ENCODE measurements at places on chromosomes 1 and 21. TPM values are rescaled to one million over a fixed set of nuclear protein-coding genes. Genes with fewer than 3 reads are reported as not detected.

The OR6K3 gene
- total RNA-seq = not detected

The SSU72 gene
- total RNA-seq = 161 TPM

The HMGN2 gene
- total RNA-seq = 179 TPM

The KCNA3 gene
- 1.9 TPM for total RNA-seq

The TMEM61 gene
- total RNA-seq = not detected

The POMGNT1 gene
- 63.7 TPM for total RNA-seq

The MATN1 gene
- not detected for total RNA-seq

The KRTAP20-3 gene
- not detected for total RNA-seq

The OR2L13 gene
- not detected for total RNA-seq

The ZNF648 gene
- total RNA-seq = 1.5 TPM

The EIF4G3 gene
- total RNA-seq = 44.7 TPM

The KIF14 gene
- not detected for total RNA-seq

The PKNOX1 gene
- 23.7 TPM for total RNA-seq

GRCh38 chr1:86409416-86410021 lies 13.4 kb upstream of the ODF2L start:
- DNase-seq = no peak

GRCh38 chr1:29849038-29849750 lies 612.9 kb downstream of the PTPRU start:
- no peak for DNase-seq

- no peak for DNase-seq
Measured at GRCh38 chr1:19967808-19968207, 11.6 kb downstream of the PLA2G2A start.

DNA sequence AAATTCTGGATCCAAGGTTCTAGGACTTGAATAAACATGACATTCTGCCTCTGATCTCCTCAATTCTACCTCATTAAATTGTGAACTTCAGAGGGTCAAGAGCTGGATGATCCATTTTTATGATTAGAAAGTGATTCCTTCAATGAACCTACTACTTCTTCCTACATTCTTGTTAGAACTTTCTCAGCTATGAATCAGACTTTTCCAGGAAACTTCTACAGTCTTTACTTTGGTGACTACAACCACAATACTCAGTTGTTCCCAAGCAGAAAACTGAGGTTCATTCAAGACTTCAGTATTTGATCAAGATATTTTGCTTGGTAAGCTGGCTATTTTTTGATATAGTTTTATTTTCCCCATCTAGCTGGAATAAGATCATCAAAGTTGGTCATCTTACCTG lies 51.4 kb downstream of the CDC7 start:
- DNase-seq = no peak

GRCh38 chr1:31505911-31506497 lies 70.3 kb upstream of the TINAGL1 start:
- DNase-seq = no peak

GRCh38 chr1:233313434-233314155 lies 13.9 kb upstream of the MAP3K21 start:
- DNase-seq = no peak

DNA sequence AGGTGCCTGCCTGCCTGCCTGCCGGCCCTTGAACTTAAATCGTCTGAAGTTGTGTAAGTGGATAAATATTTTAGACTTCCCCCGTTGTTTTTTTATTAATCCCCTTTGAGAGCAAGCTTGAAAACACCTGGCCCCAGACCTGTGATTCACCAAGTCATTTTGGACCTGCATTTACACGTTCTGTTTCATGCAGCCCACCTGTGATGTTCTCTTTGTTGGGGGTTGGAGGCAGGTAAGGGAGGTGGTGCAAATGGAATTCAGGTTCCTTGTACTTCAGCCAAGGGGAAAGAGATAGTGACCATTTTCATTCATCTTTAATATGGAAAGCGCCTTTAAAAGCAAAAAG lies 1.2 kb downstream of the SLC37A1 start:
- DNase-seq = no peak

DNA sequence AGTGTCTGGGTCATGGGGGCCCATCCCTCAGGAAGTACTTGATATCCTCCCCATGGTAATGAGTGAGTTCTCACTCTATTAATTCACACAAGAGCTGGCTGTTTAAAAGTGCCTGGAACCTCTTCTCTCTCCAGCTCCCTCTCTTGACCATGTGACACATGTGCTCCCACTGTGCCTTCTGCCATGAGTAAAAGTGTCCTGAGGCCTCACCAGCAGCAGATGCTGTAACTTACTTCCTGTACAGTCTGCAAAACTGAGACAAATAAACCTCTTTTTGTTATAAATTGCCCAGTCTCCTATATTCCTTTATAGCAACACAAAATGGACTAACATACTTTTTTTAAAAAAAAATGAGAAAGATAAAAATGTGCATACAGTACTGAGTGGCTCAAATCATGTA lies 24.0 kb downstream of the PUM1 start:
- no peak for DNase-seq

DNA sequence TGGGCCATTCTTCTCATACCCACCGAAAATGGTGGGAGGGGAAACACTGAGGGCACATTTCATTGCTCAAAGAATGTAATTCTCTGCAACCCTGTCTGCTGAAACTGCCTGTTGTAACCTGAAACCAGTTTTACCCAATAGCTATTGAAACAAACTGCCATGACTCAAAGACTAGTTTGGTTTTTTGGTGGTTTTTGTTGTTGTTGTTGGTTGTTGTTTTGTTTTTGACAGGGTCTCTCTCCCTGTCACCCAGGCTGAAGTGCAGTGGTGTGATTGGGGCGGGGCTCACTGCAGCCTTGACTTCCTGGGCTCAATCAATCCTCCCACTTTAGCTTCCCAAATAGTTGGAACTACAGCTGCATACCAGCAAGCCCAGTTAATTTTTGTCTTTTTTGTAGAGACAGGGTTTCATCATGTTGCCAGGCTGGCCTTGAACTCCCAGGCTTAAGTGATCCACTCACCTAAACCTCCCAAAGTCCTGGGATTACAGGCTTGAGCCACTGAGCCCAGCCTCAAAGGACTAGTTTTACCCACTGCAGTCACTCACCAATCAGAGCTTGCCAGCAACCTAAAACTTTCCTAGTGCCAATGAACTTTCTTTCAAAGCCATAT lies 2.1 kb upstream of the IPP start:
- DNase-seq = no peak

- DNase-seq = no peak
Measured at GRCh38 chr1:21865943-21866706, 54.1 kb downstream of the LDLRAD2 start.

DNA sequence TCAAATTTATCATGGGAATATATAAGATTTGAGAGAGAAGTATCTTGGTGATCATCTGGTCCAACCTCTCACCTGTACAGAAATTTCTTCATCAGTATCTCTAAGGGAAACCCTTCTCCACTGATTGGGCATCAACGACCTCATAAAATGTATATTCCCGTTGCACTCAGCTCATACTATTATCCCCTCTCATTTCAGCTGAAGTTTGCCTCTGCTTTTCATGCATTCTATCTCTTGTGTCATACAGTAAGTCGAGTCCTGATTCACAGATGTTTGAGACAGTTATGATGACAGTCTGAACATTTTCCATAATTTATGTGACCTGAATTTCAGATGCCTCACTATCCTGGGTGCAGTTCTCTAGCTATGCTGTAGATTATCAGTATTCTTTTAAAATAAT lies 21.0 kb downstream of the OR10R2 start:
- no peak for DNase-seq

- peak; percentile 18 for DNase-seq
Measured at GRCh38 chr1:228802386-228803220, 67.3 kb downstream of the RHOU start.

GRCh38 chr1:87897481-87897880 lies 568.8 kb downstream of the LMO4 start:
- no peak for DNase-seq

DNA sequence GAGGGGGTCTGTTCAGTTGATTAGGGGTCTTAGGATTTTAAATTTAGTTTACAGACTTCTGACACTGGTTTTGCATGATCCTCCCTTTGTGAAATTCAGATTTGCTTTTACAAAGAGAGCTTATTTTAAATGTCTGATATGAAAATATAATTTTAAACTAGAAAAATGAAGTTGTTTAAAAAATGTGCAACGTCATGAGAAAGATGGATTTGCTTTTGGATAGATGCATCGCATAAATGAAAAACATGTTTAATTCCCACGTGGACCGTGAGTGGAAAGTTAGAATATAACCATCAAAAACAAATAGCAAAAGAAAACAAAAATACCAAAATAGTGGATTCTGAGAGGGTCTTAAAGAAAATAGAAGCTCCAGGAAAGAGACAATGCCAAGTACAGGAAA lies 2.0 kb upstream of the OR2T3 start:
- DNase-seq = no peak

GRCh38 chr1:28317014-28317413 lies 11.8 kb upstream of the MED18 start:
- DNase-seq = no peak

GRCh38 chr1:29785554-29785953 lies 549.2 kb downstream of the PTPRU start:
- no peak for DNase-seq

DNA sequence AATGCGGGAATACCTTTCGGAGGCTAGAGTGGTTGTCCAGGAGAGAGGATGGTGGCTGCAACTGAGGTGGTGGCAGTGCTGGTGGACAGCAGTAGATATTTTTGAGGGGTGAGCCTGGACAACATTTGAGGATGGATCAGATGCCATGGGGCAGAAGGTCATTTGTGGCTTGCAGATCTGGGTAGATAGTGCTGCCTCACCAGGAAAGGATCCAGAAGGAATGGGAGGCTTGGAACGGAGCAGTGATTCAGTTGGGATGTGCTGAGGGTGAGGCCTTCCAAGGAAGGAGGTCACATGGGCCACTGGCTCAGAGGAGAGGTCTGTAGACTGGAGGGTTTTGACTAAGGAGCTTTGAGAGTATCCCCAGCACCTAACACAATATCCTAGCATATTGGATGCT lies 110.8 kb upstream of the KAZN start:
- no peak for DNase-seq

DNA sequence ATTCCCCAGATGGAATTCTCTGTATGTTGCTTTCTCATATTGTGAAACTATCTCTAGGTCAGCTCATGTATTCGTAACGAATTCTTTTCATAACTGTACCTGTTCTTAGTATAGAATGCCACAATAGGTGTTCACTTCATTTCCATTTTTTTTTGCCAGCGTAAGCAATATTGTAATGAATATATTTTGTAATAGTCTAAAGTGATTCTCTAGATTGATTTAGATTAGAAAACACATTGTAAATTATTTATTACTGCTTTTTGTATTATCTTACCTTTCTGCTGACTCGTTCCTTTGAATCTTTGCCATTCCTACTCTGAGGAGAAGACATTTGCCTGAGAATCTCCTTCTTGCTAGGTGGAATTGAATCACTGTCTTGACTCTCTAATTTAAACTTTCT lies 14.8 kb downstream of the PDC start:
- DNase-seq = no peak

DNA sequence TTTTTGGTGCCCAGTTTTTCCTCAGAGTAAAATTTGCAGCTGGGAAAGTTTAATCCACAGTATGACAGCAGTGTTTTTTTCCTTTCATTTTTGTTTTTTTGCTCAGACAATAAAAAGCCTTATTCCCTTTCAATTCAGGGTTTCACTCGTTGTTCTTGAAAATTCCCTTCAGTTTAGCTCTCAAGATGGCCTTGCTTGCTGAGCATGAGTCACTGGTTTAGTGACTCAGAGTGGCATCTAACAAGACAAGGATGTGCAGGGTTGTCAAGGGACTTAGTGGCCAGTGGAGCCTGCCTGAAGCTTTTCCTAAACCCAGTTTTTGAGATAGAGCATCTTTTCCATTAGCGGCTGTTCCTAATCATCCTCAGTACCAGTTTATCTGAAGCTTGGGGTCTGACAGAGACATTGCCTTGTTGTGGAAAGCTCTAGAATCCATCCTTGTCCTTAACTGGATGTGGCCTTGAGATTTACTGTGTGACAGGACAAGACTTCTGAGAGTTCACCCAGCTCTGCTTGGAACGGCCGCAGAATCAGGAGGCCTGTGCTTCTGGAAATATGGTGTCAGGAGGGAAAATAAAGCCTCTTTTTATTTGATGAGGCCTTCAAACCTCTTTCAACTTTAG lies 48.4 kb upstream of the DNAJC6 start:
- DNase-seq = no peak

DNA sequence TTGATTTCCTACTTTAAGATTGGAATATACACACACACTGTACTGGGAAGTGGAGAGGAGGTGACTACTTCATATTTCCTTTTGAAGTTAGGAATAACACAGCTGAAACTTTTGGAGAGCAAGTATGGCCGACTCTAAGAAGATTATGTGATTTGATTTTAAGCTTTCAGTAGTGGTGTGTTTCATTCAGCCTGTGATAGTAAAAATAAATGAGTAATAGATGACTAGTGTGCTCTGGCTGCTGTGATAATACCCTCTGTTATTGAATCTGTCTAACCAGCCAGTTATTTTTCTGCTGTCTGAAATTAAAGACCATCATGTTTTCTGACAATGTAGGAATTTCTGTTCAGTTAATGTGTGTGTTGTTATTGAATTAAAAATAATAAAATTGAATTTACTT lies 48.3 kb downstream of the CTTNBP2NL start:
- DNase-seq = no peak

GRCh38 chr1:22031214-22031962 lies 21.1 kb upstream of the CDC42 start:
- DNase-seq = no peak

DNA sequence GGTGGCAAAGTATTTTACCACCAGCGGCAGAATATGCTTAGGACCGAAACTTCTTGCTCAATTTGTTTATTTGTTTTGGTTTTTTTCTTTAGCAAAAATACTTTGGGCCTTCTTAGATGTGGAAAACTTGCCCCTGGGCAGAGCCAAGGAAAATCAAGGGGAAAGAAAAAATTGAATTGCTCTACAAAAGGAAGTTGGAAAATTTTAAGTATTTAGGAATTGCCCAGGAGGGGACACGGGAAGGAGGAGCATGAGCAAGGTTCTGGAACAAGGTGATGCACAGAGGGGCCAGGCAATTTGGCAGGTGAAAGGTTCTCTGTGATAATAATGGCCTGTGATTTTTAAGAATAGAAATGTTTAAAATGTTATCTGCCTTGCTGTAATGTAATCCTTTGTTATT lies 28.6 kb downstream of the SGIP1 start:
- no peak for DNase-seq

DNA sequence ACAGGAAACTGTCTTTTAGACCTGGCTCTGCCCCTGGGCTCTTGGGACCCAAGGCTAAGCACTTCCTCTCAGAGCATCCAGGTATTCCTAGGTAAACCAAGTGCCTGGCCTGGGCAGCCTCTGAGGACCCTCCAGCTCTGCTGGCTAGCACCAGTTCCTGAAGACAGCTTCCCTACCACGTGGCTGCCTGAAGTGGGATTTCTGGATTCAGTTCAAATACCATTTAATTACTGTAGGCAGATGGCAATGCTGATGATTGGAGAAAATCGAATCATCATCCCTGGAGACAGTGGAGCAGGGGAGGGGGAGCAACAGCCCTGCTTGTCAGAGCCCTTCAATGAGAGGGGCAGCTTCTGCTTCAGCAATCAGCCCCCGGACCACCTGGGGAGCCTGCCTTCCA lies 11.9 kb downstream of the KIF21B start:
- DNase-seq = no peak

- DNase-seq = no peak
Measured at GRCh38 chr1:78840453-78841271, 165.9 kb downstream of the ADGRL4 start.
